ENCODE measurements at places on chromosomes 16 and 17. TPM values are rescaled to one million over a fixed set of nuclear protein-coding genes. Genes with fewer than 3 reads are reported as not detected.

DNA sequence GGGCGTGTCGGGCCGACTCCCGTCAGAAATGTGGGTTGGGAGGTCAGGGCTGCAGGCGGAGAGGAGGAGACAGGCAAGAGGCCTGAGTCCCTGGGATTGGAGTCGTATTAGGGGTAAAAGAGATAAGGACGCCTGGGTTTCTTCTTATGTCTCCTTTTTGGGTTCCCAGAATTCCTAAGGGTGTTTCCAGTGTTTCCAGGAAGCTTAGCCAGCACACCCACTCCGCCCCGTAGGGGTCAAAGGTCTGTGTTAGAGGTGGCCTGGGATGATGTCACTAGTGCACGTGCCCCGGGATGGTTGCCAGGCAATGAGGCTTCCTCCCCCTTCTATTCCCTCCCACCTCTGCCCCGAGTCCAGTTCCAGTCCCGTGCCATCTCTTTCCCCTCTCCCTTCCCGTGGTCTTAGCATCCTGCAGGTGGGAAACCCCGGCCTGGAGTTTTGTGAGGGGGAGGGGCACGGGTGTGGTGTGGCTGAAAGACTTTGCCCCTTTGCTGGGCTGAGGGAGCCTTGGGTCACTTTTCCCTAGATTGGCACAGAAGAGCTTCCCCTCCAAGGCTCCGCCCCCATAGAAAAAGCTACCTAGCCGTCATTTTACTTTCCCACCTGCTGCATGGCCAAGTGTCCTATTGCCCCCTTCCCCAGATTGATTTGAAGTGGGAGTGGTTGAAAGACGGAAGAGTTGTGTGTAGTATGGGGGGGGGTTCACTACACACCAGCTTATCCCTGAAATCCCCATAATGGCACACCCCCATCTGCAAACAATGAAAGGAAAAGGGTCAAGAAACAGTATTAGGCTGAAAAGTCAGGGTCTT lies 2.8 kb downstream of the KDM6B start:
- peak; percentile 98 for DNase-seq

GRCh38 chr17:55959756-55960155 lies 193.5 kb upstream of the ANKFN1 start:
- peak; percentile 6 for DNase-seq

GRCh38 chr17:37179893-37180292 lies 195.9 kb upstream of the C17orf78 start:
- no peak for DNase-seq

DNA sequence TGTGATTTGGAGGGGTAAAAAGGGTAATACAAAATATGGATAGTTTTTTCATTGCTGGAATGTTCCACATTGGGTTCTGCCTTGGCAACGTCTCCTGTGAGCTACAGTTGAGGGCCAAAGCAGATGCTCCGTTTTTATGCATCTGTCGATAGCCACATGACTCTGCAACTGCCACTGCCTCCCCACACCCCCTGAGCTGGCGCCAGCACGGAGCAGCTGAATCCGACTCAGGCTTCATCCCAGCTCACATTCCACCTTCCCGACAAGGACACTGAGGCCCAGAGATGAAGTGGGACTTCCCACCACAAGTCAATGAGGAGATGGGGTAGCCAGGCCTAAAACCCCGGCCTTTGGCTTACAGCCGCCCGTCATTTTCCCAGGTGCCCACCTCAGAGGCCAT lies 334.1 kb downstream of the CDH13 start:
- no peak for DNase-seq

Gene ITPRIPL2
- polyA plus RNA-seq = 9.0 TPM

Gene TBC1D10B
- polyA plus RNA-seq = 13.8 TPM
